ENCODE measurements at places on chromosomes 3 and 15. TPM values are rescaled to one million over a fixed set of nuclear protein-coding genes. Genes with fewer than 3 reads are reported as not detected.

The CCDC54 gene
- not detected for total RNA-seq

The GLCE gene
- total RNA-seq, result 9.2 TPM

GRCh38 chr3:51796854-51797253 is 17.8 kb upstream of the IQCF6 start:
- no peak for DNase-seq

GRCh38 chr3:22156868-22157267 is 405.9 kb upstream of the ZNF385D start:
- DNase-seq, result no peak

DNA sequence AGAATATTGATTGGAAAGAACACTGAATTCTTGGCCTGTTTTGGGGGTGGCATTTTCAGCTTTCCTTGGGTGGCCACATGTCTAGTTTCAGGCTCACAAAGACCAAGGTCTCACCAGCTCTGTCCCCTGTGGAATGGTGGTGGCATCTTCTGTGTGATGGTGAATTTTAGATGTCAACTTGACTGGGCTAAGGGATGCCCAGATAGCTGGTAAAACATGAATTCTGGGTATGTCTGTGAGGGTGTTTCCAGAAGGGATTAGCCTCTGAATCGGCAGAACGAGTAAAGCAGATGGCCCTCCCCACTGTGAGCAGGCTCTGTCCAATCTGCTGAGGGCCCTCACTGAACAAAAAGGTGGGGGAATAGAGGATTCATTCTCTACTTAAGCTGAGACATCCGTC is 34.4 kb upstream of the MYZAP start:
- no peak for DNase-seq

- no peak for DNase-seq
Measured at GRCh38 chr3:187612656-187613055, 57.5 kb downstream of the SST start.

- DNase-seq, result no peak
Measured at GRCh38 chr3:195823999-195824398, 12.3 kb upstream of the MUC4 start.

- no peak for DNase-seq
Measured at GRCh38 chr3:172087198-172087597, 47.8 kb downstream of the FNDC3B start.

DNA sequence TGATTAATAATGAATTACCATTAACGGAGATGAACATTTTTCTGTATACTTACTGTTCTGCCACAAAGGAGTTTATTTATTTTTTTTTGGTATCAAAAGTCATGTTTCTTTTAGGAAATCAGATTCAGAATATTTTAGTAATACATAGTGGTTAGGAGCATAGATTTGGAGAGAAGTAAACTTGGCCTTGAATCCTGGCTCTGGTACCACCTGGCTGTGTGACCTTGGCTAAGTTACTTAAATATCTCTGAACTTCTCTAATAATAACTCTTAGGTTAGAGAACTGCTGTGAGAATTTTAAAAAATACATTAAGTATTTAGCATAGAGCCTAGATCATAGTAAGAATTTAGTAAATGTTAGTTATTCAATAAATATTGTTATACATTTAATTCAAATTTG is 309.1 kb downstream of the RBMS3 start:
- DNase-seq, result no peak

DNA sequence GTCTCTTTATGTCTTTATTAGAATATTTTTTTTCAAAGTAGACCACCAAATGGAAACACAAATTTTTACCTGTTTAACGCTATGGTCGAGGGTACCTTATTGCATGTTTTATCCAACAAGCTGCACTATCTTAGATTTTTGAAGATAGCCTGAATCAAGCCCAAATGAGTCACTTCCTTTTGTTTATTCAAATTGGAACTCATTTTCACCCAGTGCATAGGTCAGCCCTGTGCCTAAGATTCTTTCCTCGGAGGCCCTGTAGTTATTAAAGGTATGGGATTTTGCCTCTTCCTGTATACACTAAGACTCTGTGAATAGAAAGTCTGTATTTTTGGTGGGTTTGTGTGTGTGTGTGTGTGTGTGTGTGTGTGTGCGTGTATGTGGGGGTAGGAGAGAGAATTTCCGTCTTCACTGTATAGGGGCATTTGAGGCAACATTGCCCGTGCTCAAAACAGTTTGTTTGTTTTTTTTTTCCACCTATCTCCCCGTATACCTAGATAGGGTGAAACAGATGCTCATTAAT is 358.0 kb upstream of the CADM2 start:
- DNase-seq, result no peak

DNA sequence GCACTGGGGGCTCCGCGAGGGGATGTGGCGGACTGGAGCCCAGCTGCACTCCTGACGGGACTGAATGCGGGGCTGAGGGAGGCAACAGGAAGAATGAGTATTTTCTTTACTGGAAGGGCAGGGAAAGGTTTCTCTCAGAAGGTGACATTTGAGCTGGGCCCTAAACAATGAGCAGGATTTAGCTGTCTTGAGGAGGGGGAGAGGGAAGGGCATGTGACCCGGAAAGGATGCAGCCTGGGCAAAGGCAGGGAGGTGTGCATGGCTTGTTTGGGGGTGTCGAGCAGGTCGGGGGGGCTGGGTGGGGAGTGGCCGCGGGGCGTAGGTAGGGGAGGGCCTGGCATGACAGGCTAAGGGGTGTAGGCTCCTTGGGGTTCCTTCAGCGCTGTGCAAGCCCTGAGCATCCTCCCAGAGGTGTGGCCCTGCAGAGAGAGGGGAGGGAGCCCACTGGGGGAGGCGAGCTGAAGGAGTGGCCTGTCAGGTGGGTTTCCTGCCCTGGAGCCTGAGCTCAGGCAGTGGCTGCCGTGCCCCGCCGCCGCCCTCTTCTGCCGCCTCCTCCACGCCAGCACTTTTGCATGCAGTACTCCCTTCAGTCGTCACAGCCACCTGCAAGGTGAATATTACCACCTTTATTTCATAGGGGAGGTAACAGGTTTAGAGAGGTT is 17.2 kb upstream of the ANKDD1A start:
- DNase-seq, result peak; percentile 46

GRCh38 chr15:97678656-97679055 is 281.8 kb upstream of the ARRDC4 start:
- DNase-seq, result no peak

- DNase-seq, result peak; percentile 70
Measured at GRCh38 chr3:38039899-38040261, 872 bp downstream of the DLEC1 start.

- no peak for DNase-seq
Measured at GRCh38 chr15:85003593-85004312, 22.1 kb downstream of the PDE8A start.

DNA sequence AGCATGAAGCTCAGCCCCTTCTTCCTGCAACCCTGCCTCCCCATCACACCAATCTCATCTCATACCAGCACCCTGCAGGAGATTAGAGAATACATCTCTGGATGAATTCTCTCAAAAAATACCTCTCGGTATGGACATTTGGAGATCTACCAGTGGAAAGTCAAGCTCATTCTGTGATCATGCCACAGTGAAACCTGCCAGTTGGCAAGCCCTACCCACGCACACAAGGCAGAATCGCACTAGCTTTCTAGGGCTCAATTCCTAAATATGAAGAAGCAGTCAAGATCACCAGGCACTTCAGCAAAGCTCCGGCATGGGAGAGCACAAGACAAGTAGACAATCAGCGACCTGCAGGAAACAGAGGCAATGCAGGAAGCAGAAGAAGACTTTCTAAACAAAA is 221.2 kb downstream of the NTRK3 start:
- DNase-seq, result no peak

GRCh38 chr15:26518885-26519284 is 254.0 kb downstream of the GABRB3 start:
- DNase-seq, result no peak

The APOD gene
- 85.0 TPM for total RNA-seq

- DNase-seq, result no peak
Measured at GRCh38 chr15:63523306-63523990, 19.1 kb downstream of the USP3 start.

DNA sequence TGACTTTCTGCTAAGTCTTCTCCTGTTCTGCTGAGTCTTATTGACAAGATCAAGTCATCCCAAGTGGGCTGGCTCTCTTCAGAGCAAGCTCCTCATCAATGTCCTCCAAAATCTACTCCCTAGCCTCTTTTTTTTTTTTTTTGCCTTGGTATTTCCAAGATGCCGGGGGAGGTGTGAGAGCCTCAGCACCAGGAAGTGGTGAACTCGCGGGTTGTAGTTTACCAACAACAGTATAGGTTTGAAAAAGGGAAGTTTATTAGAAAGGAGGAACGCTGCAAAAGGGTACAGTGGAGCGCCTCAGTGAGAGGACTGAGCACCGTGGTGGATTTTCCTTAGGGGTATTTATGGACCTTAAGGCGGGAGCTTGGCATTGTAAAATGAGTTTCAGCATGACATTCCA is 94.3 kb upstream of the SGO1 start:
- DNase-seq, result no peak

DNA sequence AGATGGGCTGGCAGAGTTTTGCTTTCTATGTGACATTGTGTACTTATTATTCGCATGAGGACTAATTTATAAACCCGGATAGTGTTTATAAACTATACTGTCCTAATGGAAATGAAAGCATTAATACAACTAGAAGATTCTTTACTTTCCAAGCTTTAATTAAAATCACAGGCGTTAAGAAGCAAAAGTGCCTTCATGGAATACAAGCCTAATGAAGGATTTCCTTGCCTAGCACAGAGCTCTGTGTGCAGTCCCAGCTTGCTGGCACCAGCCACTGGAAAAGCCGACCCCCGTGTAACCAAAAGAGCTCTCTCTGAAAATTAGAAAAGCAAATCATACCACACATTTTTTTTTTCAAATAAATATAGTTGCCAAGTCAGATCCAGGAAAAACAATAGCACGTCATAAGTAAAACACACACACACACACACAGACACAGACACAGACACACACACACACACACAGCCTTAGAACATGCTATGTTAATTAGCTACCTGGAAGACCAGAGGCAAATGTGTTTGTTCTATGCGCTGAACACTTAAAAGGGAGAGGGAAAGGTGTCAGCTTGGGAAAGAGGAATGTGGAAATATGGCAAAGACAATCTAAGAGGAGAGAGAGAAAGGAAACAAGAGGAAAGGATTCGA is 1084.2 kb downstream of the TUSC7 start:
- no peak for DNase-seq

The COL7A1 gene
- total RNA-seq, result 5.5 TPM

The RHCG gene
- 0.15 TPM for total RNA-seq

GRCh38 chr3:106371221-106371970 is 502.6 kb upstream of the CBLB start:
- DNase-seq, result no peak

The CTNNB1 gene
- total RNA-seq, result 207 TPM

- no peak for DNase-seq
Measured at GRCh38 chr3:54966979-54967378, 39.1 kb upstream of the LRTM1 start.

The CLEC3B gene
- total RNA-seq, result 132 TPM

DNA sequence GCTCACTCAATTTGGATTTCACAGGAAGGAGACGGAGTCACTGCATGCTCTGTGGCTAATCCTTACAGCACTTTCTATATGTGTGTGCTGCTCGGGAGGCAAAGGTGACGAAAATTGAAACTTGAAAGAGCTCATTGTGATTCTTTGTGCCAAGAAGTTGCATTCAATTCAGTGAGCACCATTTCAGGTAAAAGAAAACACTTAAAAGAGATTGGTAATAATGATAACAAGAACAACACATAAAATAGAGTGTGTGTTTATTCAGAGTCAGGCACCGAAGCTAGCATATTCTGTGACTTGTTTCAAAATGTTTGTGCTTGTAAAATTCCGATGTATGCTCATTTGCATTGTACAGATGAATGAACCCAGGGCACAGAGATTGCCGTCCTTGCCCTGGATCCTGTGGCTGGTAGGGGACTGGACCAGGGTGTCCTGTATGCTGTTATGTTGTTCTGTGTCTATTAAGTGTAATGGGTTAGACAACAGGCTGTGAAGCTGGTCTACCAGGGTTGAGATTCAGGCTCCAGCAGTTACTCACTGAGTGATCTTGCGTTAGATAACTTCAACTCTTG is 193.3 kb upstream of the PROK2 start:
- no peak for DNase-seq

The PARP15 gene
- 1.5 TPM for total RNA-seq

The FBXO40 gene
- total RNA-seq, result 146 TPM

The CEP19 gene
- 1.3 TPM for total RNA-seq

DNA sequence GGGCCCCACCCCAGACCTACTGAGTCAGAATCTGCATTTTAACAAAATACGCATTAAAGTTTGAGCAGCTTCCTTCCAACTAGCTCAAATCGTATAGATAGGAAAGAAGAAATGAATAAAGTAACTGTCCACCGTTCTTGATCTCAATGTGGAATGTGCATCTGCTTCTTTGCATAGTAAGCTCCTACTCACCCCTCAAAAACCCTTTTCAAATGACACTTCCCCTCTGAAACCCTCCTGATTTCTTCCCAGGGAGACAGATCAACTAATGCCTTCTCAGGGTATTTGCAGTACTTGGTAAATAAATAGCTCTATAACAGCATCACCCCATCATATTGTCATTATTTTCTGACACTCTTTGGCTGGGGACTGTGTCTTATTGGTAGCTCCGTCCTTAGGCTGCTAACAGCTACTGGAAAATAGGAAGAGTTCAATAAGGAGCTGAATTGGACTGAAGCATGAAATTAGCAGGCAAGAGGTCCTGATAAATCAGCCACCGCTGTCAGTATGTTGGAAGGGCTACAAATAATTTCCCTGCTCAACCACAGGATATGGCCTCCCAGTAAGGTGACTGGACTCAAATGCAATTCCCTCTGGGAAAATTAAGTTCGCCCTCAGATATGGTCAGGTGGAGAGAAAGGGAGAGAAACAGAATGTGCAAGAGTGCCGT is 10.2 kb downstream of the OXTR start:
- DNase-seq, result no peak

DNA sequence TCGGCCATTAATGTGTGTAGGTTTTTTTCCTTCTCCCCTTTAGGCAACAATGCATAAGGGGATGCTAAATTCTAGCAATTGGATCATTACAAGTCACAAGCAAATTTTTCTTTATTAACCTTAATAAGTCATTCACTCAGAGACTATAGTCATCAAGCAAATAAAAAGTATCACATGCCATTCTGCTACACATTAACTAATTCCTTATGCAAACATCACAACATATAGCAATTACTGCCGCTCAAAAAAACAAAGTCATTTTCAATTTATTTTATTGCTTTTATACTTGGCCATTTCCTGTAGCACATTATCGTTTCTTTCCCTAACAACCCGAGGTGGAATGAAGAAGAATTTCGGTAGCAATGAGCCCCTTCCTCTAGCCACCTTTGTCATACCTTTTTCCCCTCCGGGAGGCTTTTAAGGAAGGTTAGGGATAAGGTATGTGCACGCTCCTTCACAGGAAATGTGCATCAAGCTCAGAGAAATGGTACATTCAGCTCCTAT is 421.2 kb downstream of the TIGIT start:
- no peak for DNase-seq

GRCh38 chr3:119322021-119322834 is 28.0 kb downstream of the ARHGAP31 start:
- no peak for DNase-seq

All from left cardiac atrium (tissue), 4 donors.